Stimulated activated naive CD4-positive, alpha-beta T cell (primary cell): ENCODE measurements at places on chromosomes 7 and 10.

DNA sequence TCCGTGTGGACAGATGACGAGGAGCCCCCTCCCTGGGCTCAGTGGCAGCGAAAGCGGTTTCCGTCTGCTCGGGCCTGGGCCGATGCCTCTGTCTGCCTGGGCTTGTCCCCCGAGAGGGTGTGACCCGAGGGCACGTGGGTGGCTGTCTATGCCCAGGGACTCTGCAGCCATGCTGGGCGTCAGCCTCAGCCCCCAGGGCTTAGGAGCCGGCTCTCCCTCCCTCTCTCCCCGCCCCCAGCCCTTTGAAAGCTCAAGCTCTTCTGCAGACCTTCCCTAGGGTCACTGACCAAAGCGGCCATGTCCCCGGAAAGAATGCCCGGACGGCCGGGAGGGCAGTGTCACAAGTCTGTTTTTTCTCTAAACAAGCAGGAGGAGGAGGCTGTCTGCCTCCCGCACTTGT, 7.1 kb downstream of the MICALL2 start:
- no peak for DNase-seq

- DNase-seq, result no peak
Observed at GRCh38 chr7:132205509-132205908, 370.8 kb downstream of the PLXNA4 start.

GRCh38 chr10:4931587-4931986, 31.6 kb upstream of the AKR1C1 start:
- no peak for DNase-seq

- no peak for DNase-seq
Observed at GRCh38 chr7:128859232-128860157, 3.2 kb upstream of the ATP6V1F start.

DNA sequence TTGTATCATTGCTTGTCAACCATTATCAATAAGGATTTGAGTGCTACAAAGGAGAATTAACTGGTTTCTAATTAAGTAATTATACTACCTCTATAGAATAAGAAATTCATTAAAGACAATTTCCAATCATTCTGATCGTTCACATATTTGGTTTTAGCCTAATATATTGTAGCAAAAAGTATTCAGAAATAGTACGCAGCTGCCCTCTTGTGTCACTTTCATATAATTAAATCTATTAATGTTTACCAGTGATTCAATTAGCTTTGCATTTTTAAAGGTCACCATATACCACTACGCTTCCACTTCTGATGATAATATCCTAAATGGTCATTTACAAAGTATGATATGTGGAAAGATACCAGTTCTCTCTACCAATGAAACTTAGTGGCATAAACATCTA, 128.3 kb downstream of the NEBL start:
- DNase-seq, result no peak

GRCh38 chr10:115073796-115074195, 19.4 kb upstream of the ATRNL1 start:
- DNase-seq, result no peak

- no peak for DNase-seq
Observed at GRCh38 chr10:52459097-52459496, 145.0 kb downstream of the DKK1 start.

GRCh38 chr7:36048141-36048901, 104.7 kb upstream of the EEPD1 start:
- DNase-seq, result no peak

DNA sequence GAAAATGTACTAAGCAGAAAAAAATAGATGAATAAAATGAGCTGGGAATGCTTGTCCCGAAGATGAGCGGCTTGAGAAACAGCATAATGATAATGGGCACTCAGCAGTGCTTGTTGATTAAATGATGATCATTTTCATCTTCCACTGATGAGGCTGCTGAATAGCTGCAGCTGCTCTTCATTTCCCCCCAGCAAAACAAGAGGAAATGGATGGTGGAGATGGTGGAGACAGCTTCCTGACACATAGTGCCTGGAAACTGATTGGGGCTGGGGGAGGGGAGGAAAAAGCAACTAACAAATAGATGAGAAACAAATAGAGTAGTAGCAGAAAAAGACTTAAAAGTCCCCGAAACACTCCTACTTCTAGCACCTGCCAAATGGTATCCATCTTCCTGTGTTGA, 41.4 kb downstream of the MRC1 start:
- DNase-seq, result no peak

- DNase-seq, result no peak
Observed at GRCh38 chr7:92765725-92766124, 70.6 kb downstream of the CDK6 start.

GRCh38 chr7:83449781-83450180, 199.2 kb downstream of the SEMA3E start:
- DNase-seq, result no peak

GRCh38 chr7:80634505-80634904, 3.9 kb upstream of the CD36 start:
- DNase-seq, result no peak

- DNase-seq, result no peak
Observed at GRCh38 chr7:76400248-76400647, 9.2 kb downstream of the SSC4D start.

DNA sequence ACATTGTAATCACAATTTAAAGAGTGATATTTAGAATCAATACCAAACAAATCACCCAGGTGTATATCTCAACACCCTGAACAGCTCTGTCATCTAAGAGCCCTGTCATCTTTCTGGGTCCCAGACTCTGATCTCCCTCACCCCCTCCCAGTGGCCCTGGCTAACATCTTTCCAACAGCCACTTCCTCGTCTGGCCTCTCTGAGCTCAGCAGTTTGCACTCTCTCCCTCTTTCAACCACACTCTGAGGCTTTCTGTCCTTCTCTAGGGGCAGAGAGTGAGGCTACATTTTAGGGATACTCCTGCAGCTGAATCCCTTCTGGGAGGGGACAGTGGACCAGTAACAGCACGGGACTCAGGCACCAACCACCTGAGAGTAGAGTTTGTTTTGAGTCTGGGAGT, 17.1 kb upstream of the PRRT4 start:
- DNase-seq, result no peak

DNA sequence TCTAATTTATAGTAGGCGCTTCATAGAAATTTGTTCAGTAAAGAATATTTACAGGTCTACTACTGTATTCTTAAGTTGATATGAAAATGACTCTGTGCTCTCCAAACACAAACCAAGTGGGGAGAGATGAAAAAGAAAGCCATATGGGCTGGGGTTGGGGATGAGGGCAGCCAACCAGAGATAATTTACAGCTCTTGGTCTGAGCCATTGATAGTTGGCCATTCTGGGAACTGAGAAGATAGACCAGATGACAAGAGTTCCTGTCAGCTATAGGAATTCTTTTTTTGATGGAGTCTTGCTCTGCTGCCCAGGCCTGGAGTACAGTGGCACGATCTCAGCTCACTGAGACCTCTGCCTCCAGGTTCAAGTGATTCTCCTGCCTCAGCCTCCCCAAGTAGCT, 57.4 kb downstream of the LAMB4 start:
- DNase-seq, result no peak

- DNase-seq, result no peak
Observed at GRCh38 chr10:125263551-125263950, 103.2 kb upstream of the CTBP2 start.

GRCh38 chr7:124536156-124536762, 229.3 kb downstream of the GPR37 start:
- DNase-seq, result no peak

DNA sequence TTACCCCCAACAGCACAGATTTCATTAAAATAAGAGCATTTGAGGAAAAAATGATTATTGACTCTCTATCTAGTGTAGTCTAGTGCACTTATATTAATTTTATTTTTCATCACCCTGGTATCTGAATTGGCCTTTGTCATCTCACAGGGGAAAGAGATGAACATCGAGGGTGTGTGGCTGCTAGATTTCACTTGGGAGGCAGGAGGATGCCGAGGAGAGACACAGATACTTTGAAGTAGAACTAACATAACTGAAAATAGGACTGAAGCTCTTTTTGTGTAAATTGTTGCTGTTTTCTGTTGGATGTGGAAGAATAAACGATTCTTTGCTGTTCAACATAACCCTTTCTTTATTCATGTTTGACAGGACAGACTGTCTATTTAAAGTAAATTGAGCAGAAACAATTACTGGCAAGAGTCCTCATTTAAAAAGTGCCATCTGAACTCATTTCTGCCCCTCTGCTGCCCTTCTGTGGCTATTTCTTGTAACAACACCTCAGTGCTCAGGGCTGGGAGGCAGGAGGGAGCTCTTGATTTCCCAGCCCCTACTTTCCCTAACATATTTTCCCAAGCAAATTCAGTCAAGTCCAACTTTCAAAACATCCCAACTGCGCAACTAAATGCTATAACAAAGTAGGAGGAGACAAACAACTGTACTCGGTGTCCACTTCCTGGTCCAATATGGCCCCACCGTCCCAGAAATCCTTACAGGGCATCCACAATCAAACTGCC, 15.6 kb downstream of the LYZL1 start:
- peak; percentile 19 for DNase-seq

- DNase-seq, result no peak
Observed at GRCh38 chr10:133196936-133197758, 32.9 kb upstream of the UTF1 start.

GRCh38 chr10:119395280-119396007, 147.1 kb downstream of the RGS10 start:
- DNase-seq, result no peak

GRCh38 chr10:14476641-14477407, 146.1 kb upstream of the FRMD4A start:
- no peak for DNase-seq
